ENCODE measurements at places on chromosomes 5 and 9.

- no peak for DNase-seq
Measured at GRCh38 chr9:95012035-95012708, 285.7 kb downstream of the AOPEP start.

GRCh38 chr9:80843028-80843427, 846.3 kb downstream of the TLE1 start:
- DNase-seq, result no peak

GRCh38 chr5:111502956-111503355, 9.4 kb downstream of the STARD4 start:
- DNase-seq, result no peak

DNA sequence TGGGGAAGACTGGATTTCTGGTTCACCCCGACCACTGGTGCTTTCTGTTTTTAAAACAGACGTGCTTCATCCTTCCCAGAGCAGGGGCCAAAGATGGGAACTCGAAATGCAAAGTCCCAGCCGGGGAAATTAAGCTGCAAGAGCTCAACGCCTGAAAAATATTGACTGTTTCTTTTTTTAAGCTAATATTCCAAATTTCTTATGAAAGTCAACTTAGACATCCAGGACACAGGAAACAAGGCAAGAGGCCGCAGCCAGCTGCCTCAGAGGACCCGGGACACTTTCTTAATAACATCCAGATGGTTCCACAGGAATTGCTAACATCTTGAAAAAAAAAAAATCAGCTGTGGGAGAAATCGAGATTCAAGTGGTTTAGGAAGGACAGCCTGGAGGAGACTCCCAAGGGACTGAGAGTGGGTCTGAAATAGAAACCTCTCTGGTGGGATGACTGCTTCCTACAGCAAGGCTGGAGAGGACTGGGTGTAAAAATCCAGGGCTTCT, 144.9 kb downstream of the FGF1 start:
- no peak for DNase-seq

- DNase-seq, result no peak
Measured at GRCh38 chr5:172662596-172662995, 21.5 kb downstream of the NEURL1B start.

DNA sequence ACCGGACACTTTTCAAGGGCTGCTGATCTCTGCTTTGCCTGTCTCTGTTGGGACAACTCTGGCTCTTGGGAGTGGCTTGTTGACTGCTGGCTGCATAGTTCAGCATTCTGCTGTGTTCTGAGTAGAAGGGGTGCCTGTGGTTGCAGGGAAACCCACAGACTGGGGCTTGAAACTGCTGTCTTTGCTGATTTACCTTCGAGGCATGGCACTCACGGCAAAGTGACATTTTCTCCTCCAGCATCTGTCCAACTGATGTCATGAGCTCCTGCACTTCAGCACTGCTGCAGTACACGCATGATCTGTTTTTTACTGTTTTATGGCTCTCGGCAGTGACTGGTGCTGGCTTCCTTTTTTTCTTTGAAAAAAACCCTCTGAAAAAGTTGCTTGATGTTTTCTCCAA, 69.2 kb downstream of the SPATA31D1 start:
- DNase-seq, result no peak

DNA sequence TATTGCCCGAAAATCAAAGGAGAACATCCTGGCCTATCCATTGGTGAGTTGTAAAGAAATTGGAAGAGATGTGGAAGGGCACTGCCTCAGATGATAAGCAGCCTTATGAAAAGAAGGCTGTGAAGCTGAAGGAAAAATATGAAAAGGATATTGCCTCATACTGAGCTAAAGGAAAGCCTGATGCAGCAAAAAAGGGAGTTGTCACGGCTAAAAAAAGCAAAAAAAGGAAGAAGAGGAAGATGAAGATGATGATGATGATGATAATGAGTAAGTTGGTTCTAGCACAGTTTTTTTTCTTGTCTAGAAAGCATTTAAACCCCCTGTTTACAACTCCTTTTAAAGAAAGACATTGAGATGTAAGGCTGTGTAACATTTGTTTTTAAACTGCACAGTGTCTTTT, 59.8 kb upstream of the ZBED3 start:
- no peak for DNase-seq
